ENCODE measurements at places on chromosomes 5 and 9.

GRCh38 chr9:95415158-95415557 lies 97.6 kb upstream of the FANCC start:
- no peak for DNase-seq

GRCh38 chr5:78518365-78519197 lies 130.0 kb downstream of the LHFPL2 start:
- DNase-seq, result no peak

- no peak for DNase-seq
Measured at GRCh38 chr5:90366948-90367347, 42.6 kb downstream of the CETN3 start.

DNA sequence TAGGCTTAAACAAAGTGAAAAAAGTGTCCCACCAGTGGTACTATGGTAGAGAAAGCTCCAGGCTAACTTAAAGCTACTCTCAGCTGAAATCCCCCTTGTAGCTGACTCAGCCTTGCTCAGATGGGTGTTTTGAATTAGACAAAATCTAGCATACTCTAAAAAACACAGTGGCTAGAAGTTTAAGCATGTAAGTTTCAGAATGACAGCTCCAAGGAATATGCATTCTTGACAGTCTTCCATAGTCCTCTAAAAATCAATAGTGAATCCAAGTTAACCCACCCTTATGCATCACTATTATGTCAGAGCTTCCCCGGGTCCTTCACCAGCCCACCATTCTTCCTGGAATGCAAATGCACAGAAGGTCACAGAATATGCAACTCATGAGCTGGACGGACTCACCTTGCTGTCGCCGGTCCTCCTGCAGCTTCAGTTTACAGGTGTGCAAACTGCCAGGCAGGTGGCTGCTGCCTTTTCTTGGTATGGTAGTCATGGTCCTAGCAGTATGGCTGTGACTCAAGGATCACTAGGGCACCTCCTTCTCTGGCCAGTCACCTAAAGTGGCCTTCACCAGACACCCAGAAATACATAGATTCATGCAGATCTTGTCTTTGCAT lies 668 bp downstream of the RANBP3L start:
- DNase-seq, result no peak

DNA sequence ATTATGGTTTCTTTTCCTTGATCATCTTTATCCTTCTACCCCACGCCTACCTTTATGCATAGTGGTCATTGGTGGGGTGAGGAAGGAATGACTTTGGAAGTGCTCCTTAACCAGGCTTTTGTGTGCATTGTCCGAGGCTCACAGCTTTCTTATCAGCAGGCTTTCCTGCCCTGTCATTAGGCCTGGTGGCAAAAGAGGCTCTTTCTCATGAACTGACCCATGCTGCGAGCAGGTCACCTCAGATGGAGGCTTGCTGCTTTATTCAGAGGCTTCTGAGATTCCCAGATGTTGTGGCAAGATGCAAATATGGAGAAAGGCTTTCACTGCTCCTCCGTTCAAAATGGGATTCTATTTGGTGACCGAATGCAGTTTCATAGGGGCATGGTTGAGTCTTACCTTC lies 57.4 kb upstream of the DMRTA1 start:
- no peak for DNase-seq

- DNase-seq, result no peak
Measured at GRCh38 chr5:65482736-65483545, 1.2 kb upstream of the ADAMTS6 start.

DNA sequence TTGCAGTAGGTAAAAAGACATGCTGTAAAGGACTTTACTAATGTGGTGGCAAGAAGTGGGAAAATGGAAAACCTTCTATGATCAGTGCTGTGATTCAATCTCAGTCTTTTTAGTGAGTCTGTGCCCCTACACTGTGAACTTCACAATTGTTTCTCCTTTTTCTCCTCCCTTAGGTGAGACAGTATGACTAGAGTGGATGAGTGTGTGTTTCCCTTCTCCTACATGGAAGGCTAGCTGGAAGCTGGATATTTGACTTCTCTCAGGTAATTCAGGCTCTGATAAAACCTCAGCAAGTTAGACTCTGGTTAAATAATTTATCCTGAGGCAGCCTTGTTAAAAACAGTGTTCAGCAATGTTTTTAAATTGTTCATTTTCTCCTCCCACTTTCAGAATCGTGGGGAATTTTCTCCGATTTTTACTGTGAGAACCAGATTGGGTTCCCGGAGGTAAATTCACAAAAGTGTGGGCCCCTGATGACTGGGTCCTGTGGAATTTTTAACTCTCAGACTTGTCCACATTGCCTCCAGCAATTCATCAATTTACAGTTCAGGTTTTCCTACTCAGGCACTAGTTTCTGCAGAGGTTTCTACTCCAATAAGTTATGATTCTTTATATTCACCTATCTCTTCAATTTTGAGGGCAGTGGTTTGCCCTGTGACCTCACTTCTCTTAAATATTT lies 149.1 kb upstream of the PIK3R1 start:
- no peak for DNase-seq

- no peak for DNase-seq
Measured at GRCh38 chr9:90546200-90546599, 96.4 kb downstream of the DIRAS2 start.

GRCh38 chr9:68925175-68925574 lies 88.7 kb downstream of the PRKACG start:
- no peak for DNase-seq

GRCh38 chr9:11356067-11356466 lies 743.3 kb upstream of the PTPRD start:
- DNase-seq, result no peak

DNA sequence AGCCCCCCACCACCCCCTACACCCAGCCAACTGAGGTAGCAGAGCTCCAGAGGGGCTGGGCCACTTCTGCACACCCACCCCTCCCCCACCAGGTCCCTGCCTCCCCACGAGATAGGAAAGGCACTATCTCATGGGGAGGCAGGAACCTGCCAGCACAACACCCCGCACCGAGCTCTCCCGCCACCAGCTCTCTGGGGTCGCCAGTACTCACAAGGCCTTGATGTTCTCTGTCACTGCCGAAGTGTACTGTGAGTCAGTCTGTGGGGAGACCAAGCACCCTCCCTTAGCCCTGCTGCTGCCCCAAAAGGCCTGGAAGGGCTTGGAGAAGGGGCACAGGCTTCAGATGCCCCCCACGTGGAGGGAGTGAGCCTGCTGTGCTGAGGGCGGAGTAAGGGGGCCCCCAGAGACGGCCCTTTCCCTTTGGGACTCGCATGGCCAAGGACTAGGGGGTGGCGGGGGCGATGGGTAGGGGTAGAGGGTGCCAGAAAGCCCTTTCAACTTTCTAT lies 5.9 kb downstream of the MGAT4B start:
- no peak for DNase-seq

- DNase-seq, result no peak
Measured at GRCh38 chr9:14985419-14985818, 75.2 kb upstream of the FREM1 start.

- DNase-seq, result no peak
Measured at GRCh38 chr9:28782630-28783029, 1209.3 kb upstream of the C9orf72 start.

DNA sequence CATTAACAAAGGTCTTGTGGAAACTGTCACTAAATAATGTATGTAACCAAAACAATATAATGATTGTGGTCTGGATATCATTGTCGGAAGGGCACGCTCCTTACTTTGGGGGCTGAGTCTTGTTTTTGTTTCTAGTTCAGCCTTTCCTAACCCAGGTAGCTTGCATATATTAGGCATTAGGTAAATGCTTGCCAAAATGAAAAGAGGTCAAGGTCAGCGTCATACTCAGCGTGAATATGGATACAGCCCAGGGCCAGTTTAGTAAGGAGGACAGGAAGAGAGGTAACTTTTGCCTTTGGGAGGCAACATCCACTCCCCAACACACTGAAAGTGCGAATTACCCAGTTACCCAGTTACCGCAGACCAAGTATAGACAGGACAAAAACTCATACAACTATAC lies 171.4 kb downstream of the RAB3C start:
- no peak for DNase-seq

GRCh38 chr9:93097511-93098201 lies 1.6 kb downstream of the CARD19 start:
- DNase-seq, result no peak

- no peak for DNase-seq
Measured at GRCh38 chr9:14085810-14086209, 228.1 kb downstream of the NFIB start.

DNA sequence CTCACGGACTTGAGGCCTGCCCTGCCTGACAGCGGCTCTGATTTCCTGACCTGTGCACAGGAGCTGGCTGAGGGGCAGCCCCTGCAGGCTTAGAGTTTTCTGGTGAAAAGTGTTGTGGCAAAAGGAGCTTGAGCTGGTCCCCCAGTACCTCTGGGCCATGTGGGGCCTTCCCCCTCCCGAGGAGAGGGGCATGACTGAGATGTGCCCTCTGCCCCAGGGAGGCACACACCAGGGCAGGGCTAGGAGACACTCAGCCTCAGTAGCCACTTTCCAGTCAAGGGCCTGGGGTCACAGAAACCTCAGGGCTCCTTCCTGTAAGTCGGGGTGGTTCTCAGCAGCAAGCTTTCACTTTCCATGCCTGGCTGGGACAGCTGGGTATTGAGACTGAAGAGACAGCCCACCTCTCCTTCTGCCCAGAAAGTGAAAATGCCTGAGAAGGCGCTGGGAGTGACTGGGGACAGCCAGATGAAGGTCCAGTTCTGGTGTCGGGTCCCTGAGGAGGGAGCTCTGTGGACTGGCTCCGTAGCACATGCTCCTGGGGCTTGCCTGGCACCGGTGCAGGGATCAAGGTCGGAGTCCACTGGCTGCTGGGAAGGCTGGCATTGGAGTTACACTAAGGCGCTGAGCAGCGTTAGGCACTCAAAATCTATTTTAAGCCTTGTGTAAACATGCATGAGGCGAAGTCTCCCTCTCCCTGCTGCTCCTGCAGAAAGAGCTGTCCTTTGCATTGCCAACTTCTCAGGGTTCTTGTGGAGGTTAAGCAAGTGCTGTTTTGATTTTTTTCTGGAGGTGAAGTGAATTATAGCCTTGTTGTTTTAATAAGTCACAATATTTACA lies 394.9 kb downstream of the GADD45G start:
- no peak for DNase-seq

GRCh38 chr5:179318221-179318955 lies 26.9 kb downstream of the ADAMTS2 start:
- no peak for DNase-seq

DNA sequence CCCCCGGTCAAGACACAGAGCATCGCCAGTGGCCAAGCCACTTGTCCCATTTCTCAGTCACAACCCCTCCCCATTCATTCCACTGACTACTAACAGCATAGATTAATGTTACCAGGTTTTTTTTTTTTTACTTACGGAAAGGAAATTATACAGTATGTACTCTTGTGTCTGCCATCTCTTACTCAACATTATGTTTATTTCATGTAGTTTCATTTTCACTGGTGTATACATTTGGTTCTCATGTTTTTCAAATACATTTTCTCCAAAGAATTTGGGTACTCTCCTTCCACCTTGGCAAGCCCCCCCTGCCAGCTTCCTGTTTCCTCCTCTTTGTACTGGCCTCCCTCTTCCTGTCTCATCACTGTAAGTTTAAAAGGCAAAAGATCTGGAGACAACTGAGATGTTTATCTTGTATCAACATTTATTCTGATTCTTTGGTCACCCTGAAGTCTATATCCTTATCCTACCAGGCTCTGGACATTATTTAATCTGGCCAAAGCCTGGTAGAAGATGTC lies 207.3 kb downstream of the SAXO1 start:
- DNase-seq, result no peak

- DNase-seq, result no peak
Measured at GRCh38 chr5:17398431-17398830, 99.6 kb upstream of the TAF11L2 start.

- no peak for DNase-seq
Measured at GRCh38 chr5:103434057-103434456, 128.5 kb downstream of the NUDT12 start.

DNA sequence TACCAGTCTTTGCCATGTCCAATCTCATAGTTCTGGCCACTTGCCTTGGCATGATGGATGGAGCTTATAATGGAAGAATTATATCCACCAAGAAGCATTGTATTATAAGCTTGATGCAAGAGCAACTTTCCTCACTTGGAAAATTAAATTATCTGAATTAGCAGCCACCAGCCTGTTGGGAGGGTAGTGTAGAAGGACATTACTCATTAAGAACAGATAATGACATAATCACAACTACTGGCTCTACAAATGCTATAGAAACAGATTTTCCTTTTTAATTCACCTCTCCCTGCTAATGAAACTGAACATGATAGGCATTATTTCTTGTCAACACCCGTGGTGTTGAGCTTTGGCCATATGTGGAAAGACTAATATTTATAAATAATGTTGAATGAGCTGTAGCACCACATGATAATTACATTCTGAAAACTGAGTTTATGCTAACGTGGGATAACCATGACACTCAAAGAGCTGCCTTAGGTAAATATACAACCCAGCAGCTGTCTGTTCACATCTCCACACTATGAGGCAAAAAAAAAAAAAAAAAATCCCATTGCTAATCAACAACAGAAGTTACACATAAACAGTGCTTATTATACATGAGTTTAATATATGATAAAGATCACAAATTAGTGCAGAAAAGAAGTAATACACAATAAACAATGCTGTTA lies 48.1 kb upstream of the NR4A3 start:
- no peak for DNase-seq

DNA sequence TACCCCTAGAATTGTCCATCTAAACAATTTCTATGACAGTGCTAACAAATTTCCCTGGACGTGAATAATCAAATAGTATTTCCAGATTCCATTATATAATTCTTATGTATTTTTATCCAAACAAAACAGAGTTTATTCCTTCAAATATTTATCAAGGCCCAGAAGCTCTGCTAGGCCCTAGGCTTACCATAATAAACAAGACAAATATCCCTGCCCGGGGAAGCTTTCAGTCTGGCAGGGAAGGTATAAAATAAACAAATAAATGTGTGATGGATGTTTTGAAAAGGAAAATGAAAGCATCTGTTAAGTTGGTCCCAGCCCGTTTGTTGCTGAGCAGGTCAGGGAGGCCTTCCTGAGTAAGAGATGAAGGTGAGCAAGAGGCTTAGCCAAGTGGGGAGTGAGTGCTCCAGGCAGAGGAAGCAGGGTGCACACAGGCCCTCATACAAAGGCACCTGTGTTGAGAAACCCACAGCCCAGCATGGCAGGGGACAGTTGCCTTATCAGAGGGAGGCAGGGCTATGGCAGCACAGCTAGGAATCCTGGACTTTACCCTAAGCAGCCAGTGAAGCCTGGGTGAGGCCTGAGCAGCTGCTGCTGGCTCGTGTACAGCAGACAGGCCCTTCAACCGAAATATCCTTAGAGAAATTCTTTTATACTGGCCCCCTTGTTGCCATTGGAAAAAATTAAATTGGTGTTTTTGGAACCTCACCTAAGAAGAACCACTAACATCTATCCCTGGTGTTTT lies 7.7 kb upstream of the SLC35D2 start:
- DNase-seq, result no peak

DNA sequence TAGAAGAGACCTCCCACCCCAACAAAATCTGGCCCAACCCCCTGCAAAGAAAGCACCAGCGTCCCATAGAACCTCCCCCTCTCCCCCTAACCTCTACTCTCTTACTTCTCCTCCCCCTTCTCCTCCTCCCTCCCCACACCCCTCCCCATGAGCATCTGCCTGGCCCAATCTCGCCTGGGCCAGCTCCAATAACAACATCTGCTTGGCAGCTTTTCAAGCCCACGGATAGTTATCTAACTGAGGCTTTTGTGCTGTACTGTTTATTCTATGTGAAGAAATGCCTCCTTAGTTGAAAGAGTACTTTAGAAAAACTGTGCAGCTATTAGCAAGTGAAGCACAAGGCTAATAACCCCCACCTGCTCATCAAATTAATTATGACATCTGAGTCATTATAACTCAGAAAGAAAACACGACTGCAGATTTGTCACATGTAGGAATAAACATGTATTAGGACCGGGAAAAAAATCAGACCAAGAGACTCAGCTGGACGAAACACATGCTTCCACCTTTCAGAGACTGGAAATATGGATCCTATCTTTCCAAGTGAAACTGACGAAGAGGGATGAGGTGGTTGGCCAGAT lies 42.8 kb downstream of the NFIB start:
- no peak for DNase-seq

All from T-helper 17 cell (primary cell).